Stimulated activated CD8-positive, alpha-beta memory T cell treated with anti-CD3 and anti-CD28 coated beads, Interleukin-4, amount 100 ng/mL, for 4 hours (primary cell): ENCODE measurements at places on chromosomes 7 and 10.
A peak's percentile ranks its signal among the peaks of the same experiment; 100 is the strongest.

GRCh38 chr10:92569071-92569470 lies 4.8 kb downstream of the IDE start:
- no peak for DNase-seq

DNA sequence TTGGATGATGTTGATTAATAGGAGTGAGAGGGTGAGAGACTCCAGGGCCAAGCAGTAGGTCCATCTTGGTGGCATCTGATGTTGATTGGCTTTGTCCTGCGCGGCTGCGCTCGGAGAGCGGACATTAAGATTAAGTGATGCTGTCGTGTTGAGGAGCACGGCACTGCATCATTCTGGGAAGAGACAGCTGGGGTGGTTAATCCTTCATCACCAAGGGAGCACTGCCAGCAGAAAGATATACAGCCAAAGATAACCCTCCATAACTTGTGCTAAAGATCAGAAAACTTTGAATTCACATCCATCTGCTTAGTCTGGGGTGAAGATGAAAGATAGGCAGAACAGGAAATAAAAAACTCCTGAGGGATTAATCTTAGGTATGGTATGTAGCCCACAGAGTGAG lies 208.3 kb downstream of the LRMDA start:
- DNase-seq, result no peak

DNA sequence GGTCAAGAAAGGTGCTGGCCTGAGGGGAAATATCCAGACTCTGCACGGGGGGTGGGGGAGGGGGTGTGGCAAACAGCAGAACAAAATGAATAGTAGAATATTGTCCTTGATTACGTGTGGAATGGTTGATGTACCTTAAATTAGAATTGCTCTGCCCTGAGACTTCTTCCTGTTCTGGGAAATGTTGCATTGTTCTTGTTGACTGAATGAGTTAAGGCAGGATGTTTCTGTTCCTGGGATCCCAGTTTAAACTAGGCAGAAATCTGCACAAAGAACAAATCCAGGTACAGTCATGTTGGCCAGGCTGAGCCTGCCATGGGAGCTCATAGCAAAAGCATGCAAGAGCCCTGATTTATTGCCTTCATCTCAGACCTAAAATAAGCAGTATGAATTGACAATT lies 558.7 kb upstream of the VSTM2A start:
- no peak for DNase-seq

DNA sequence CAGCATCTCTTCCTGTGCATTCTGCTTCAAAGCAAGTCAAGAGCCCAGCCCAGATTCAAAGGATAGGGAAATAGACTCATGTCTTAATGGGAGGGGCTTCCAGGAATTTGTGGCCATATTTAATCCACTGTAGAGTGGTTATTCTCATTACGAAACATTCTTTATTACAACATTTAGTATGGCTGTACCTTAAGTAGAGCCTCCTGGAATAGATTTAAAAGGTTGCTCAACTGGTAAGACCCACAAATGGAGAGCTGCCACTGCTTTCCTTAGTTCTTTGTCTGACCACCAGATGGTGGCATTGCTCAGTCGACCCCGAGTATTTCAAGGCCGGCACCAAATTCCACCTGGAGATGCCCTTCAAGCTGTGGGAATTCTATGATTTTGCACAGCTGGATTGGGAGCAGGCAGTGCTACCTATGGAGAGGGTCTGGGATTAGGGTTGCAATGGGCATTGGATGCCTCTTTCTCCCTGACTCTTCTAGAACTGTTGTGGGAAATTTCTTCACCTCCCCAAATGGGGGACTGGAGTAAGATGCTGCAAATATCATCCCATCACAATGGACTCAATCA lies 102.2 kb downstream of the RBM20 start:
- no peak for DNase-seq

- DNase-seq, result no peak
Observed at GRCh38 chr10:57162231-57162630, 801.2 kb upstream of the ZWINT start.

DNA sequence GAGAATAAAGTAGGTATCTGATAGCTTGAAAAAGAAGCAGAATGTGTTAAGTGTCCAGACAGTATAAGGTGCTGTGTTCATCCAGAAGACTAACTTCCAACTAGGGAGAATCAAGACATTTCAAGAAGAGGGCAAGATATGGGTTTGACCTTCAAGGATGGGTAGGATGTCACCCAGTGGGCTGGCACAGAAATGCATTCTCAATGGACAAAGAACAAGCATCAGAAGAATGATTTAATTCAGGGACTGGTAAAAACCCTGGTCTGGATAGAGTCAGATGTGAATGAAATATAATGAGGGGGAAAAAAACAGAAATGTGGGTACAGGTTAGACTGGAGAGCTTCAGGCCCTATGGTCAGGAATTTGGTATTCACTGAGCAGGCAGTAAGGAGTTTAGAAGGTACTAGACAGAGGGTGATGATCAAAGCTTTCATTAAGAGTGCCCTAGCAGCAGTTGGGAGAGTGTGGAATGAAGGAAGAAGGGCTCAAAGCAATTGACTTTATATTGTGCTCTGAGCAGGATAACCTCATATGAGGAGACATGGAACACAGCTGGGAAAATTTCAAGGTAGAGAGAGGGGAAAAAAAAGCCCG lies 180.7 kb upstream of the ANK3 start:
- DNase-seq, result no peak

DNA sequence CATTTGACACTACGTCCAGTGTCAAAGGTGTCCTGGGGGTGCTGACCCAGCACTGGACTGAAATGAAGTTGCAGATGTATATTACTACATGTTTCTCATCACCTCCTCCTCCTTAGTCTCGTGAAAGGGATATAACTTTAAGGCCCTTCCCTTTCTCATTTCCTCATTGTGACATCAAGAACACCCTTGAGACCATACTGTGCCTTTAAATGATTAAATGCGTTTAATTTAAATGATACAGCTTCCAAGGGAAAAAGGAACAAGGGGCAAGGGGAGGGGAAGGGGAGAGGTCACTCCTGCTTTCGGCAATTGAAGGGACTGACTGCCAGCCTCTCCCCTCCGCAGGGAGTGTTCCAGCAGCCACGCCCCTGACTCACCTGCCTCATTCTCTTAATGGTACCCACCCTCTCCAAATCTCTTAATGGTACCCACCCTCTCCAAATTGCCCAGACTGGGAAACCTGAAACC lies 80.5 kb upstream of the KMT2E start:
- no peak for DNase-seq

DNA sequence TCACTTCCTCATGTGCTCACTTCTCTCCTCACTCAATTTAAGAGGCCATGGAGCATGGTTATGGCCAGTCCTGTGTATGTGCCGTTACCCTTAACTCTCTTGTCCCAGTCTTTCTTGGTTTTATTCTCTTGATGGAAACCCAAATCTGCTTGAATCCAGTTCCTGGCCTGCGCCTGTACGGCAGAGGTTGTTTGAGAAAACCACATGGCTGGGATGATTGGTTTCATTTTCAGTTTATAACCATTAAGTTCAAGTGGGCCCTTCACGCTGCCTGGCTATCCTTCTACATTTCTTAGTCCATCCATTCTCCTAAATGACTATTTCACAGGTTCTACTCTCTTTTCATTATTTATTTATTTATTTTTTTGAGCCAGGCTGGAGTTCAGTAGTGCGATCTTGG lies 1.6 kb upstream of the ZNF239 start:
- DNase-seq, result no peak

- DNase-seq, result no peak
Observed at GRCh38 chr10:85510682-85511081, 855.9 kb downstream of the GRID1 start.

- no peak for DNase-seq
Observed at GRCh38 chr10:97673736-97674525, 13.1 kb downstream of the AVPI1 start.

DNA sequence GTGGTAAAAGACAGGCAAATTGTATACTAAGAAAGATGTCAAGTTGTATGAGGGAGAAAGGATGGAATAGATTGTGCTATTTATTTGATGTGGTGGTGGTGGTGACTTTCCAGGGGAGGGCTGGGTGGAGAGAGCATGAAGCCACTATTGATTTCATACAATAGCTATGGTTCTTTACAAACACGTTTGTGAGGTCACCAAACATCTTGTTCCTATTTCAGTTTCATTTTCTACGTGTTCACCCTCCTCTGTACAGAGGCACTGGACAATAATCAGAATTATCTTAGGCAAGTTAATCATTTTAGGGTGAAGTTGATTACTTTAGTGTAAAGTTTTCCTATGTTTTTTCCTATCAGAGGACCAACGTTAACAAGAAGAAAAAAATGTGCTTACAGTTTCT lies 10.3 kb upstream of the CNTNAP2 start:
- no peak for DNase-seq

DNA sequence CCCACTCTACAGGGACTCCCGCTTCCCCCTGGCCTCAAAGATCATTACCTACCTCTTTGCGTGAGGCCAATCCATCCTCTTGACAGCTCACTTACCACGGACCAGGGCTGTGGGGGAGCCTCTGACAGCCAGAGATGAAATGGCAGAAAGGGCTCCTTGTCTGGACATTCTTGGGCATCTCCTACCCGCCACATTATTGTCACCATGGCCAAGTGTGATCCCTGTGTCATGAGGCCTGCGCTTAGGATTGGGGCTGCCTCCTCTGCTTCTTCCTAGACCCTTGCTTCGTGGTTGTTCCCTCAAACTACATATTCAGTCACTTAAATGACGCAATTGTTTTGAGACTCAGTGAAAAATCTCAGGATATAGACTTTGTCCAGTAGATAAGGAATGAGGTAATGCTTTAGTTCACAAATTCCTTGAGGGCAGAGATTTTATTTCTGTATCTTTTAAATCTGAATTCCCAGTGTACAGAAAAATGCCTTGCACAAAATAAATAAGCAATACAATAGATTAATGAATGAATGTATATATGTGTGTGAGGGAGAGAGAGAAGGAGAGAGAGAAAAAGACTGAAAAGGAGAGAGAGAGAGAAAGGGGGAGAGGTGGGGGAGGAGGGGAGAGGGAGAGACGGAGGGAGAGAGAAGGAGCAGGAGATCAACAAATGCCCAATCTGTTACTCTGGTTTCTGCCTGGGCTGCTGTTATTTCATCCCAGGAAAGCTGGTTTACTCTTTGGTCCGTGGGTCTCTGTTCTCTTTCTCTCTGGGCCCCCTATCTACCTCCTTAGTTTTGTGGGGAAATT lies 159.0 kb downstream of the PLXNA4 start:
- DNase-seq, result no peak

DNA sequence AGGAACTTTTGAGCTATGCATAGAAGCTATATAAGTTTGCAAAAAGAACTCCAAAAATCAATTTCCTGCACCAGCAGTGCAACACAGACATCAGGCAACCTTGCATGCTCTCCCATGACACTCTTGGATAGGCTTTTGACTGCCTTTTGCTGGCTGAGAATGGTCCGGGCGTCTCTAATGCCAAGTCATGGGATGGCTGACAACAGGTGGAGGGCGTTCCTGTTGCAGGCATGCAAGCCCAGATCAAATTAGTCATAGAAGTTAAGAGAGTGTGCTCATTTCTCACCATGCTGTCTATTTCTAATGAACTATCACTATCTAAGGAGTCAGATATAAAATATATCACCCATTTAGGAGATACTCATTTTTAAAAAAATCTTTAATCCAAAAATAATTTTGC lies 8.4 kb downstream of the PLCE1 start:
- DNase-seq, result no peak

GRCh38 chr7:70856901-70857630 lies 274.9 kb upstream of the GALNT17 start:
- peak; percentile 13 for DNase-seq

DNA sequence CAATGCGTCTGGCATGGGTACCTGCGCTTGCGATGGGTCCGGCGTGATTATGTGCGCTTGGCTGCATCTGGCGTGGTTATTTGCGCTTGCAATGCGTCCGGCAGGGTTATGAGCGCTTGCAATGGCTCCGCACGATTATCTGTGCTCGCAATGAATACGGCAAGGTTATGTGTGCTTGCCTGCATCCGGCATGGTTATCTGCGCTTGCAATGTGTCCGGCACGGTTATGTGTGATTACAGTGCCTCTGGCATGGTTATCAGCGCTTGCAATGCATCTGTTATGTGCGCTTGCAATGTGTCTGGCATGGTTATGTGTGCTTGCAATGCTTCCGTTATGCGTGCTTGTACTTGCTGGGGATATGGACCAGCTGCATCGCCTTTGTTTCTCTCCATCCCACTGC lies 37.7 kb downstream of the RBAK start:
- no peak for DNase-seq

GRCh38 chr7:16492513-16493062 lies 27.1 kb upstream of the SOSTDC1 start:
- no peak for DNase-seq
